ENCODE measurements at places on chromosomes 5 and 9. TPM values are rescaled to one million over a fixed set of nuclear protein-coding genes. Genes with fewer than 3 reads are reported as not detected.

- H3K36me3 ChIP-seq: no peaks in the 10 kb centered on the region
- H3K27ac ChIP-seq: no peak overlapping the region
- no peaks in the 10 kb centered on the region for H3K27me3 ChIP-seq
- H3K4me1 ChIP-seq: no peaks in the 10 kb centered on the region
Observed at GRCh38 chr5:31378136-31378535, 153.8 kb downstream of the DROSHA start.

DNA sequence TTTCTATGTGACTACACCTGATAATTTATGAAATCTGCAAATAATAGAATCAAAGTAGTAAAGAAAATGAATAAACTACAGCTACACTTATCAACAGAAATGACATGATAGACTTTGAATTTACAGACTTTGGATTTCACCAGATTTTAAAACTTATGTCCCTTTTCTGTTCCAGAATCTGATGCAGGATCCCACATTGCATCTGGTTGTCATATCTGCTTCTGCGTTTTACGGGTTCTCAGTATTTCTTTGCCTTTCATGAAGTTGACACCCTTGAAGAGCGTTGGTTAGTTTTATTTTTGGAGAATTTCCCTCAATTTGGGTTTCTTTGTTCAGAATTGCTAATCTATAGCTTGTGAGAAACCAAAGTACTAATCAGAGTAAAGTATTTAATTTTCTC is 174.9 kb upstream of the ADCY2 start:
- H3K36me3 ChIP-seq: no peaks in the 10 kb centered on the region
- no peak overlapping the region for H3K27ac ChIP-seq
- H3K4me1 ChIP-seq: no peaks in the 10 kb centered on the region
- DNase-seq: no peak
- no peak overlapping the region for H3K4me3 ChIP-seq

GRCh38 chr9:105693435-105694189 is 729 bp upstream of the TMEM38B start:
- DNase-seq: no peak
- peak overlapping the region; percentile 86 for H3K4me3 ChIP-seq
- no peak overlapping the region for H3K27ac ChIP-seq
- peaks cover 7% of the 10 kb centered on the region for H3K4me1 ChIP-seq

GRCh38 chr9:106076711-106077110 is 382.4 kb downstream of the TMEM38B start:
- H3K27ac ChIP-seq: no peak overlapping the region
- no peak overlapping the region for H3K4me3 ChIP-seq
- H3K4me1 ChIP-seq: no peaks in the 10 kb centered on the region
- no peaks in the 10 kb centered on the region for H3K36me3 ChIP-seq
- no peak for DNase-seq

DNA sequence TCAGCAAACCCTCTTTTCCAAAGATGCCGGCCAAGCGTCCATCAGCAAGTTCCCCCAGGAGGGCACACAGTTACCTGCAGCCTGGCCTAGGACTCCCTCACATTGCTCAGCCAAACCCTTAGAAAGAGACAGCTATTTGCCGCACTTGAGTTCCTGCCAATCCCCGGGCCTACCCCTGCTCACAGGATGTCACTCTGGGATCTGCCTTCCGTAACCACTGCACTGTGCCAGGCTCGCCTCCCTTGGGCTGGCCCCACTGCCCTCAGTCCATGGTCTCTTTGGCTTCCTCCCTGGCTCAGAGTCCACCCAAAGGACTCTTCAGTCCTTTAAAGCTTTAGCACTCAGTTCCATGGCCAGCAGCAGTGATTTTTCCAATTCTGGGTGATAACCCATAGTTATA is 128.3 kb downstream of the NSG2 start:
- H3K4me3 ChIP-seq: no peak overlapping the region
- H3K27me3 ChIP-seq: no peaks in the 10 kb centered on the region
- DNase-seq: no peak
- no peaks in the 10 kb centered on the region for H3K36me3 ChIP-seq

Gene PCDHGA6
- total RNA-seq: 0.11 TPM

Gene IFNB1
- total RNA-seq: not detected
